NCI-H524 (cell line): ENCODE measurements at places on chromosomes 7 and 10.

DNA sequence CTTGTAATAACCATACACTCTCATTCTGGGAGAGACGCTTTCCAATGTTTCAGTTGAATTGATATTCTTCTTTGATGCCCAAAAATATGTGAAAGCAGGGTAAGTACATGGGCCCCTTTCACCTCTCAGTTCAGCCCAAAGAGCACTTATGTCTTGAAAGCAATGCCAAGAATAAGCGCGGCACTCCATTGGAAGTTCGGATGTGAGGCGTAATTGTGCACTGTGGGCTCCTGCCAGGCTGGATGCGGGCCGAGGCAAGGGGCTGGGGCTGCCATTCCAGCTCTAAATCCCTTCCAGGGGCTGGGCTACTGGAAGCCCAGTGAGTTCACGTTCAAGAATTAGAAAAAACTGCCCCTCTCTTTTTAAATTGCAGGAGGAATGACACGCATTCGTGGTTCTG, 113.8 kb downstream of the EBF3 start:
- DNase-seq = no peak

DNA sequence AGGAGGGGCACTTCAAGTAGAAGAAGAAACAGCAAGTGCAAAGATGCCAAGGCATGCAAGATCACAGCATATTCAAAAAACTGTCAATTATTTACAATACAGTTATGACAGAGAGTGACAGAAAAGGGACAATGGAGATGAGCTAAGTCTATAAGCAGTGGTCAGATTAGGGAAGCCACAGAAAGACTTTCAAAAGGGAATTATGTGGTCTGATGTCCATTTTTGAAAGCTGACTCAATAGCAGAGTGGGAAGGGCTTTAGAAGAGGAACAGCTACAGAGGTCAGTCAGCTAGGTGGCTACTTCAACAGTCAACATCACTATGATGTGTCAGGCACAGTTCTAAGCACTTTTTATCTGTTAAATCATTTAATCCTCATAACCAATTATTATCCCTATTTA, 45.2 kb upstream of the SPOCK2 start:
- DNase-seq = no peak

- no peak for DNase-seq
These were observed 63.5 kb downstream of the MINDY3 start for GRCh38 chr10:15796762-15797161.

DNA sequence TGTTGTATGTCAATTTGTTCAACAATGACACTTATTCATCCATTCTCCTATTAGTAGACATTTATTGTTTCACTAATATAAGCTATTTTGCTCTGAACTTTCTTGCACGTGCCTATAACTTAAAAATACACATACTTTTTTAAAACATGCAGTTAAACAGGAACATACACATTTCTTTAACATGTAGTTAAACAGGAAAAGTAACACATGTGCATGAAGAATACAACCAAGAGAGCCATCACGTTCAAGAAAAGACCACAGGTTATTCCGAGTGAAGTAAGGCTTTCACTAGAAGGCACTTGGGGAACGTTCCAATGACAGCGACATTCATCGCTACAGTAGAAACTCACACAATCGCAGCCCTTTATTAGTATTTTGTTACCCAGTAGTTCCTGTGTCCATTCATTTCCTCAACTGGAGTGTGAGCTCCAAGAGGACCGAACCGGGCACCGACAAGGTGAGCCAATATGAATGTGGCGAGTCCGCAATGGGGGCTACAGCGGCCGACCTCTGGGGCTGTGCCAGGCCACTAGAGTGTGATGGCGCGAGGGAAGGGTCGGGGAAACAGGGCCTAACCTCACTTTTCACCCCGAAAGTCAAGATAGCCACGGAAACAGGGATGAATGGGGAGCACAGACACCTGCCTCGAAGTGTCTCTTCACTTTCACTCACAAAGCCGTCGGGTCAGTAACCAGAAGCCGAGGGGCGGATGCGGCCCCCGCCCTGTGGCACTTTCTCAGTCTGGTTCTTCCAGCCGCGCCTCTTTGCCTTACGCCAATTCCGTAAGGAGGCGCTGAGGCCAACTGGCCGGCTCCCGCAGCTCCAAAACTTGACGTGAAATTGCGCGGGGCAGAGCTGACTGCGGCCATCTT, 775 bp upstream of the SEPTIN7 start:
- DNase-seq = peak; percentile 91

- DNase-seq = no peak
These were observed 222.4 kb downstream of the PTPRN2 start for GRCh38 chr7:158365267-158365666.

- no peak for DNase-seq
These were observed 9.3 kb upstream of the UNCX start for GRCh38 chr7:1223196-1223981.

GRCh38 chr10:103416436-103417147, 20.2 kb downstream of the PDCD11 start:
- peak; percentile 6 for DNase-seq

DNA sequence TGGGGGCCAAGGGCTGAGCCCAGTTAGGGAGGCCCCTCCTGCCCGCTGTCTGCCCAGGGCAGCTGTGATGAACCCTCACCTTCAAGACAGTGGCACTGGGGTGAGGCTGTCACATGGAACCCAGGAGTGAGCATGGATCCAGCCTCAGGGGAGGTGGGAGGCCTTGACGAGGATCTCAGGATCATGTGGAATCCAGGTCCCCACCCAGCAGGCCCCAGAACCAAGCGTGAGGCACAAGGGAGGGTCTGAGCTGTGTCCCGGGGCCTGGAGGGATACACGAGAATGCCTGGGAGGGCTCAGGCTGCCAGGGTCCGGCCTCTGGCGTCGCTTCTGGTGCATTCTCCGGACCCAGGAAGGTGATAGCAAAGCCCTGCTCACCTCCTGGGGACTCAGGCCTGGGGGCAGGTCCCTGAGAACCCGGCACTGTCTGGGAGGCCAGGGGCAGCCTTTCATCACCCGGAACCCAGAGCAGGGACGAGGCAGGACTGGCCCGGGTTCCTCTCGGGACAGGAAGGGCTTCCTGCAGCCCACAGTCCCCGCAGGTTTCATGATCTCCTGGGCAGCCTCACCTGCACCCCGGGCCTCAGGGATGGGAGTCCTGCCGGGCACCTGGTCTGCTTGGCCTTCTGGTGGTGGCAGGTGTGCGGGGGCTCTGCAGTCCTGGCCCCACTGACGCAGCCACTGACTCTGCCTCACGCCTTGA, 17.5 kb downstream of the DPYSL4 start:
- DNase-seq = no peak

- no peak for DNase-seq
These were observed 18.9 kb upstream of the FGFR2 start for GRCh38 chr10:121617176-121617575.
